ENCODE measurements at places on chromosomes 4 and X. TPM values are rescaled to one million over a fixed set of nuclear protein-coding genes. Genes with fewer than 3 reads are reported as not detected.

SSX2B gene
- total RNA-seq, result not detected

ALPK1 gene
- total RNA-seq, result 19.7 TPM

PAGE4 gene
- total RNA-seq, result not detected

OPRPN gene
- not detected for total RNA-seq

ETDA gene
- total RNA-seq, result not detected

CYTL1 gene
- total RNA-seq, result 12.2 TPM

EMCN gene
- total RNA-seq, result not detected

CORIN gene
- 0.09 TPM for total RNA-seq

TRO gene
- 24.0 TPM for total RNA-seq

DCTD gene
- 77.5 TPM for total RNA-seq

TCP11X1 gene
- total RNA-seq, result not detected

CFAP47 gene
- not detected for total RNA-seq

GATA1 gene
- total RNA-seq, result not detected

CYP2U1 gene
- 14.5 TPM for total RNA-seq

ATP1B4 gene
- not detected for total RNA-seq

TLR1 gene
- total RNA-seq, result 1.9 TPM

MAGEE2 gene
- total RNA-seq, result not detected

SLITRK4 gene
- 13.2 TPM for total RNA-seq

ADH6 gene
- 1.5 TPM for total RNA-seq

PNMA5 gene
- total RNA-seq, result not detected

N4BP2 gene
- total RNA-seq, result 7.4 TPM

TENM3 gene
- total RNA-seq, result 9.1 TPM

DSPP gene
- not detected for total RNA-seq

PPEF2 gene
- total RNA-seq, result not detected

INPP4B gene
- 3.9 TPM for total RNA-seq

COL4A5 gene
- total RNA-seq, result 28.6 TPM

TRIM60 gene
- total RNA-seq, result not detected

SYNPO2 gene
- total RNA-seq, result 6.8 TPM

PCDH19 gene
- total RNA-seq, result 0.09 TPM

FAM149A gene
- total RNA-seq, result 6.8 TPM

USP51 gene
- 4.3 TPM for total RNA-seq

HELT gene
- not detected for total RNA-seq

HCCS gene
- total RNA-seq, result 10.9 TPM

SOWAHD gene
- 0.70 TPM for total RNA-seq

RBMXL3 gene
- total RNA-seq, result not detected

GABRE gene
- total RNA-seq, result 20.4 TPM

KCND1 gene
- total RNA-seq, result 3.5 TPM

ADGRG2 gene
- total RNA-seq, result 1.0 TPM

FREM3 gene
- not detected for total RNA-seq

TEX11 gene
- not detected for total RNA-seq

NDP gene
- total RNA-seq, result not detected

GK2 gene
- not detected for total RNA-seq

FGF5 gene
- total RNA-seq, result 0.12 TPM

NKX6-1 gene
- total RNA-seq, result not detected

HTR2C gene
- not detected for total RNA-seq

APLN gene
- total RNA-seq, result 9.0 TPM

YIPF7 gene
- total RNA-seq, result not detected

MGAT4D gene
- not detected for total RNA-seq

MAGEA2 gene
- not detected for total RNA-seq

HSD17B13 gene
- 0.60 TPM for total RNA-seq

Measured in pericardium fibroblast (primary cell).